ENCODE measurements at places on chromosomes 2 and 18. TPM values are rescaled to one million over a fixed set of nuclear protein-coding genes. Genes with fewer than 3 reads are reported as not detected.

- DNase-seq, result no peak
Measured at GRCh38 chr2:38105922-38106321, 30.0 kb upstream of the CYP1B1 start.

The IL1B gene
- polyA plus RNA-seq, result 435 TPM

The TLX2 gene
- polyA plus RNA-seq, result not detected

The CGREF1 gene
- polyA plus RNA-seq, result not detected

DNA sequence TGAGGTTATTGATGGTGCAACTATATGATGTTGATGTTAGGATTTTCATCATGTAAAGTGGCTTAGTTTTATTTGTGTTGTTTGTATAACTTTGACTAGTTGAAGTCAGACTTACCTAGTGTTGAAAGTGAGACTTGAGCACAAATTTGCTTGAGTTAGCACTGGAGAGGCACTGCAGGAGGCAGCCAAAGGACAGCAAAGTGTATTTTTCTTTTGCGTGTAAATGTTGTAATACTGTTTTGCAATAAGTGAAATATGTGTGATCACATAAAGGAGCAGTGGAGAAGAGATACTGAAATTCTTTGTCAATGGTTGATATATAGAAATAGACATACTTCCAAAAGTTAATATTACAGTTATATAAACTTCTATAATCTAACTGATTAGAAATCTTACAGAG is 332.0 kb upstream of the RAB12 start:
- DNase-seq, result no peak
